ENCODE measurements at places on chromosomes 3 and 15.

DNA sequence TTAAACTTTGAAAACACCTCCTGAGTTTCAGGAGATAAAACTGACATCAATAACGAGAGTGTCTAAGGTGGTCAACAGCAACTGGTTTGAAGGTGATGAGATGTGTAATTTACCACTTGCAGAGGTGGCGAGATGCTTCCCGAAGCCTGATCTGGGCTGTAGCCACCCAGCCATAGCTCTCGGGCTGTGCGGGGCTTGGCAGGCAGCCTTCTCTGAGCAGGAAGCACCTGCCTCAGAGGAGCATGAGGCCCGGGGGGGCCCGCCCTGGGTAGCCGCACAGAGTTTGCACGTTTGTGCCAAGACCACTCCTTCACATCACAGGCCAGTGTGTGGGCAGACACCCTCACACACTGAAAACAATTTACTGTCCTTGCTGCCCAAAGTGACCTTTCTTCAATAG lies 220.3 kb downstream of the CACNA2D3 start:
- no peak for DNase-seq

GRCh38 chr3:139447486-139447885 lies 28.8 kb downstream of the RBP2 start:
- DNase-seq = no peak

DNA sequence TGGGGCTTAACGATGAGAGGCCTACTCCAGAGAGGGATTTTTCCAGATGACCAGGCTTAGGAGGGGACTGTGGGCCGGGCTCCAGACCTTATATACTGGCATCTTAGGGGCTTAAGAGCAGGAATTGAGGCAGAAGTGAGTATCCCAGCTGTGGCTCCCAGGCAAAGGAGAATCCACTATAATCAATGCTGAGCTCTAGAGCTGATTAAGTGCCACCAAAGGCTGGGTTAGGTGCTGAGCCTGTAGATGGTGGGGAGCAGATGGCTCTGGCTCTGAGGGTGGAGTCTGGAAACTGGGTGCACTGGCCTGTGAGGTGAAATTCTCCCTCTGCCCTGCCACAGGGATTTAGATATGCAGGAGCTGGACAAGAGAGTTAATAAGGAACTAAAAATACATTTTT lies 23.2 kb downstream of the IRAK2 start:
- DNase-seq = no peak

GRCh38 chr3:143311096-143311495 lies 191.5 kb downstream of the CHST2 start:
- no peak for DNase-seq

DNA sequence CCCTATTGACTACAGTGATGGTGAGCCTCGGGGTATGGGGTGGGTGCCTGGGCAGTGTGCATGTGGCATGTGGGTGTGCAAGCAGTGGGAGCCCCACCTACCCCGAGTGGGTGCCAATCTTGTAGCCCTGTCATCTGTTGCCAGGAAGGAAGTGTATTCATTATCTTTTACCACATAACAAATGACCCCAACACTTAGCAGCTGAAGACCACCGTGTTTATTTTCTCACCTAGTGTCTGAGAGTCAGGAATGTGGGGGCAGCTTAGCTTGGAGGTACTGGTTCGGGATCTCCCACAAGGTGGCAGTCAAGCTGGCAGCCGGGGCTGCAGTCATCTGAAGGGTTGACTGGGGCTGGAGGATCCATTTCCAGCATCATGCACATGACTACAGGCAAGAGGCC lies 21.7 kb downstream of the XYLB start:
- DNase-seq = no peak

DNA sequence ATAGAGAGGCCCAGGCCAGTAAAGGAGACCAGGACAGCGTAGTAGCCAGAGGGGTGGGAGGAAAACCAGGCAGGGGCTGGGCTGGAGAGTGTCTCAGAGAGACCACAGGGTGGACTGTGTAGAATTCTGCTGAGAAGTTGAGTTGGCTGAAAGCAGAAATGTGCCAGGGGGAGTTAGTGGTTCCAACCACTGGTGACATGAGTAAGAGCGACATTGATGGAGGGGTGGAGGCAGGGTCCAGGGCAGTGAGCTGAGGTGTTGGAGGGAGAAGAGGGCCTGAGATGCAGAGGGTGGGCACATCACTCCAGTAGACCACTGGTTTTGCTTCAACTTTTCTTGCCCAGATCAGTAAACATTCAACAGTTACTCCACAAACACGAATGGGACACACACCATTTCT lies 106.5 kb downstream of the ASB7 start:
- no peak for DNase-seq

DNA sequence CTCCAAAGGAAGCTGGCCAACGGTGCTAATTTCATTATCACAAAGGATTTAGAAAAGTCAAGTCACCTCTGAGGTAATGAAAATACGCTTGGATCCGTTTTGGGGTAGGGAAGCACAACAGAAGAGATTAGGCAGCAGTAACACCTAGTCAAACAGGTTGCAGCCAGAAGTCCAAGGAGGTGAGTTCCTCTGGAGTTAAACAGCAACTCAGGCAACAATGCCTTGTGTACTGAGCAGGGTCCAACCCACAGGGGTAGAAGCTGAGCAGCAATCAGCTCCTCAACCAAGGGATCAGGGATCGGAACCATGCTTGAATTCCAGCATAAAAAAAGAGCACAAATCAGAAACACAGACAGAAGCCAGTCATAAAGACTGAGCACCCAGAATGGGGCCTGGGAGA lies 88.1 kb upstream of the SPRED1 start:
- DNase-seq = no peak

DNA sequence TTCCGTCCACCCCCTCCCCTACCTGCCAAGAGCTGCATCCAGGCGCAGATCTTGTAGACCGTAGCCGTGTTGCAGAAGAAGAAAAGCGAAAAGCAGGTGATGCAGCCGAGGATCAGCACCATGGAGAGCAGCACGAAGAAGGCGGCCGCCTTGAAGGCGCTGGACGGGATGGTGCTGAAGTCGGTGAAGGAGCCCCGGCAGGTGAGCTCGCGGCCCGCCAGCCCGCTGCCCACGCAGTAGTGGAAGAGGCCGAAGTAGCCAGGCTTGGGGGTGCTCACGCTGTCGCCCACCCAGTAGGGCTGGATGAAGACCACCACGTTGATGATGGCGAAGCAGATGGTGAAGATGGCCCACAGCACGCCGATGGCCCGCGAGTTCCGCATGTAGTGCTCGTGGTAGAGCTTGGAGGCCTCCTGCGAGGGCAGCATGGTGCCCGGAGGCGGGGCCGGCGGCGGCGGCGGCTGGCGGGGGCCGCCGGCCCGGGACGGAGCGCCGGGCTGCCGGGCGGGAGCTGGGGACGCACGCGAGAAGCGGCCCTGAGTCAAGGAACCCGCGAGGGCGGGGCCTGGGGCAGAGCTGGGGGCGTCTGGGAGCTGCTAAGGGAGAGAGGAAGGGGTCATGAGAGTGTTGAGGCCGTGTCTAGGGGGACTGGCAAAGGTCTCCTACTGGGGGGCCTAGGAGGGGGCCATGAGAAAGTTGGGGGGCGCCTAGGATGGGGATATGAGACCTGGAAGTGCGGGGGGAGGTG lies 1.2 kb downstream of the LHFPL4 start:
- DNase-seq = peak; percentile 46

- DNase-seq = peak; percentile 67
Observed at GRCh38 chr3:46495901-46496456, 1.8 kb upstream of the RTP3 start.

- DNase-seq = peak; percentile 62
Observed at GRCh38 chr3:36663666-36664291, 100.6 kb downstream of the DCLK3 start.

DNA sequence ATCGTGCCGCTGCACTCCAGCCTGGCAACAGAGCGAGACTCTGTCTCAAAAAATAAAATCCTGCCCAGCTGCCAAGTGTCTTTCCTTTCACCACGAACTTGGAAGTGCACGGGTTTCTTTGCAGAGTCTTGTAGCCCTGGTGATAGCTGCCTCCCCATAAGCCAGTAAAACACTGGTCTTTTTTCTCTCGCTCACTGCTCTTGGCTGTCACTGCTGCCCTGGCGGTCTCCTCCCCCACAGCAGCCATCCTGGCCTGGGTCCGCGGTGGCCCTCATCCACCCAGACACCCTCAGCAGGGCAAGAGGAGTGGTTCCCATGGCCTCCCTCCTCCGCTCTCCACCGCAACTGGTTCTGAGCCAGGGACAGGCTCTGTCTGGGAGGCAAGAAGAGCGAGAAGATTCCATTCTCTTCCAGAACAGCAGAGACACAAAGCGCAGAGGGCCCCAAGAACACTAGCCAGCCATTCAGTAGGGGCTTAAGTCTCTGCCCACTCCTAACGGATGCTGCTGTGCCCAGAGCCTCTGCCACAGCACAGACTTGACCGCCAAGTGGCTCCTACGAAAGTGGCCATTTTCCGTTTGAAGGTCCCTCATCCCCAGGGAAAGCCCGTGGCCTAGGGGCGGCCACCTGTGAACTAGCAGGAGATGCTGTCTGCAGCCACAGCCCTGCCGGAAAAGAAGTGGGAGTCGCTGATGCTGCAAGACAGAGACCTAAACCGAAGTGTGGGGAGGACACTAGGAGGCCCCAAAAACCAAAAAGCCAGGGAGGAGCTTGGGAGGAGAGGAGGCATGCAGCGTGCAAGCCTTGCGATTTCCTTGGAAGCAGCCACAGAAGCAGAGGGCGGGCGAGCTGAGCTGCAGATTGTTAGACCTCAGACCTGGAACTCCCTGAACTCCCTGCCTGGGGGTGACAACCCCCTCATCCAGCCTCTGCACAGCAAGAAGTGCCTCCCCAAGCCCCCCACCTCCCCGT lies 44.1 kb downstream of the KLHL25 start:
- peak; percentile 62 for DNase-seq

- DNase-seq = no peak
Observed at GRCh38 chr3:9791127-9791526, 1.1 kb downstream of the TADA3 start.

- DNase-seq = no peak
Observed at GRCh38 chr3:72452745-72453144, 395.5 kb downstream of the SHQ1 start.

GRCh38 chr3:15611018-15611417 lies 9.5 kb downstream of the BTD start:
- no peak for DNase-seq

GRCh38 chr3:118636841-118637240 lies 397.8 kb downstream of the IGSF11 start:
- no peak for DNase-seq

GRCh38 chr3:73270839-73271483 lies 209.5 kb downstream of the EBLN2 start:
- DNase-seq = no peak

DNA sequence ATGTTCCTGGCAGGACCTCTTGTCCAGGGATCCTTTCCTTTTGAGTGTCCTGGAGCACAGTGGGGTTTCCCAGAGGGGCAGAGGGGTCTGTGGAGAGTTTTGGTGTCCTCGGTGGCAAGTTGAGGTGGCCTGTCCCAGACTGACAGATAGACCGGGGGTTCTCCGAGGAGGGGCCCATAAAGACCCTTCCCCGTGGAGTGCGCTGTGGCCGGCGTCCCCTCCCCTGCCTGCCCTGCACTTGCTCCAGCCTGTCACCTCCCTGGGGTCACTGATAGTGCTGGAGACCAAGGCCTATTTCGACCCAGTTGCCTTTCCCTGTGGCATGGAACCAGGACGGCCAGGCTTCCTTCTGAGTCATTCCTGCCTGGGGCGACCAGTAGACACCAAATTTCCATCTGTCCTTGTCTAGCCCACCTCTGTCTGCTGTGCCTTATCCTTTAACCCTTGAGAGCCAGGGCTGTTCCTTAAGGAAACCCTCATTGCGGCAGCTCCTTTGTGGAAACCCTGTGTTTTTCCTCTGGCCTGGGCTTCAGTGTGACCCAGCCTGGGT lies 2.9 kb downstream of the MUC4 start:
- no peak for DNase-seq

GRCh38 chr3:16390581-16390980 lies 122.9 kb downstream of the RFTN1 start:
- DNase-seq = no peak

DNA sequence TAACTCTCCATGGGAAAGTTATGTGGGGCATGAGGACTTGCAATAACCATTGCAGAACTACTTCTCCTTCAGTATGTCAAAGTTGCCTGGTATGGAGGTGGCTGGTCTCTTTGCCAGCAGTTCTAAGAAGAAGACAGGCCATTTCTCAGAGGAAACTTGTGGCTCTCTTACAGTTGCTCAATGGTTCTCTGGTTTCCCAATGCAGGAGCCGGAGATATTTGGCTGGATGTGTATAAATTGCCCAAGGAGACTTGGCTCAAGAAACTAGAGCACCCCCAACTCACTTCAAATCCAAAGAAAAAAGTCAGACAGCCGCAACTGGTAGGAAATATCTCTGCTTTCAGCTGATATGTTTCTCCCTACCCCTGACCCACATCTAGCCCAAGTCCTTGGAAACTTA lies 24.2 kb downstream of the WDR93 start:
- DNase-seq = no peak
